ENCODE measurements at places on chromosomes 6 and 20. TPM values are rescaled to one million over a fixed set of nuclear protein-coding genes. Genes with fewer than 3 reads are reported as not detected.
A peak's percentile ranks its signal among the peaks of the same experiment; 100 is the strongest.

DNA sequence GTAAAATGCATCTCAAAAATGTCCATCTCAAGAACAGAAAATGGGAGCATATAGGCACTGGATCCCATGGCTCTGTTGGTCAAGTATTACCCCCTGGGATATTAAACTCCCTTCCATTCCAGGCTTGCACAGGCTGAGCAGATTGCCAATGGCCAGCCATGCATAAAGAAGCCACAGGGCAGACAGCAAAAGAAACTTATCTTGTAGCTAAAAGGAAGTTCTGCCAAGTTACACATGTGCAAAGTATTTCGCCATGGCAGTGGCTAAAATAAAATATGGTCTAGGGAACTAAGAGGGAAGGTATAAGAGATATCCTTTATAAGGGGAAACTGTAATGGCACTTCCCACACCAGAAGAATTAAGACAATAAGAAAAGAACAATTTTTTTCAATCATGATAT, 415.6 kb upstream of the BTBD3 start:
- DNase-seq: no peak

GRCh38 chr20:18079756-18080353, 22.1 kb upstream of the OVOL2 start:
- no peak for DNase-seq

DNA sequence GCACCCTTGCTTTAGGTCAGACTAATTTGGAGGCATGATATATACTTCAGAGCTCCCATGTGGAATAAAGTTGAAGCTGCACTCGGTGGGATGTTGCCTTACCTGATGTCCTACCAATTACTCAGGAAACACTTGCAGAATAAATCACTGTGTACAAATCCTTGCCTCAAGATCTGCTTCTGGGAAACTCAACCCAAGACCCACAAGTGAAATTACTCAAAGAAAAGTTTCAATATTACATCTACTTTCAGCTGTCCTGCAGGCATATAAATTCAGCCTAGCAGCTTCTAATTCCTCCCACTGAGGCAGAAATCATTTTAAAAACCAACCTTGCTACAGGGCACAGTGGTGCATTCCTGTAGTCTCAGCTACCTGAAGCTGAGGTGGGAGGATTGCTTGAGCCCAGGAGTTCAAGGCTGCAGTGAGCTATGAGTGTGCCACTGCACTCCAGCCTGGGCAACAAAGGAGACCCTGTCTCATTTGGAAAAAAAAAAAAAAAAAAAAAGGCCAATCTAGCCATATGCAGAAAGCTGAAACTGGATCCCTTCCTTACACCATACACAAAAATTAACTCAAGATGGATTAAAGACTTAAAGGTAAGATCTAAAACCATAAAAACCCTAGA, 20.7 kb upstream of the DCDC2 start:
- no peak for DNase-seq

DNA sequence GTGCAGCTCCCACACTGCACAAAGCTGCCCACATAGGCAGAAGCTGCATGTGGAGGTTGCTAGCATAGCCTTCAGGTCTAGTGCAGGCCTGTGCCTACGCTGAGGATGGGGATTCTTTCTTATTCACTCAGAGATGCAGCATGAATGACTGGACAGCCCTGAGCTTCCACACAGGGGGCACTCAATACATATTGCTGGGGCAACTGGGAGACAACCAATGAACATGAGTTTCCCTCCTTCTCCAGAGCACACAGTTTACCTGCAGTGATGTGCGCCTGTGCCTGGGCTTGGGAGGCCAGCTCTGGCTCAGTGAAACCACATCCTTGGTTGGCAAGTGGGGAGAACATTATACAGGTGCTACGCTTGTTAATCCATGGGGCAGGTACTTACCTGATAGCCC, 389.9 kb downstream of the RNGTT start:
- no peak for DNase-seq

SRSF12 gene
- total RNA-seq: not detected

CST4 gene
- not detected for total RNA-seq

DNA sequence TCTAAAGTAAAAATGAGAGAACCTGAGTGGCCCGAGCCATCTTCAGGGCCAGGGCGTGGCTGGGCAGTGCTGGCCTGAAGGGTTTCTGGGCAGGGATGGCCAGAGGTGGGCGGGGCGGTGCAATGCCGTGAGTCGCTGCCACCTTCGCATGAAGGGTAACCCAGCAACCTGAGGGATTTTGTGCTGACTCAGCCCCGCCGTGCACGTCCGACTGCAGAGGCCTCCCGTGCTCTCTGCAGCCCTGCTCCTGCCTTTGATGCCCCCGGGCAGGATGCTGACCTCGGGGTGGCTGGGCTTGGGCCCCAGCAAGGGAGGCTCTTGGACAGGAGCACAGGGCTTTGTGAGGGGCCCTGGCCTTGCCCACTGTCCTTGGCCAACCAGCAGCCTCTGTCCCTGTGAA, 81.7 kb upstream of the GATA5 start:
- no peak for DNase-seq

- no peak for DNase-seq
Observed at GRCh38 chr20:41300383-41300782, 17.1 kb downstream of the ZHX3 start.

PDE10A gene
- total RNA-seq: 12.2 TPM

LAMA4 gene
- total RNA-seq: 103 TPM

DNA sequence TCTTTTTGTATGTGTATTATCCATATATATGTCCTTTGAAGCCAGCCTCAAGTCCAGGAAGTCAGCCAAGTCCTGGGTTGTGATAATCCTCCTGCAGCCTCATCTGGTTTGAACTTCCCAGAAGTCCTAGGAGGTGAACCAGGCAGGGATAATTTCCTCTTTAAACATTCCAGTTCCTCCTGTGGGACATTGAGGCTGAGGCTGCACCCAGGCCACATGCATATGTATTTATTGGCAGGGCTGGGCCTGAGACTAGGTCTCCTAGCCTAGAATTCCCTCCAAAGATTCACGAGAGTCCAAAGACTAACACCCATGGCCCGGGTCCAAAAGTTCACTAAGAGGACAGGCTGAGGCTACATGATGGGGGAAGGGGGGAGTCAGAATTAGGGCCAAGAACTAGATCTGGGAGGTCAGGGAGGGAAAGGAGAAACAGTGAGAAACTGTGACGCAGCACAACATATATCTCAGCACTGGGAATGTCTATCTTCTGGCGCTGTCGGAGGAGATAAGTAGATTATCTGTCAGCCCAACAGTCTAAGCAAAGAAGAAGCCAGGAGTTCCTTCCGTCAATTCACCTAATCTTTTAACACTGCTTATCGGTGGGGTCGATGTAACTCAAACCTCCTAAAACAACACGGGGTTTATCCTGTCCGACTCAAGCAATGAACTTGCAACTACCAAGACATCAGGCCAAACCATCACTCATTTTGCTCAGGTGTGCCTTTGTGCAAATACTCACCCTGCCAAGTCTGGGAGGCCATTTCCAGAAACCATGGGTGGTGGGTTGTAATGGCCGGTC, 43.3 kb downstream of the SNX5 start:
- no peak for DNase-seq

GRCh38 chr6:129890164-129890563, 29.0 kb upstream of the TMEM244 start:
- DNase-seq: no peak

DNA sequence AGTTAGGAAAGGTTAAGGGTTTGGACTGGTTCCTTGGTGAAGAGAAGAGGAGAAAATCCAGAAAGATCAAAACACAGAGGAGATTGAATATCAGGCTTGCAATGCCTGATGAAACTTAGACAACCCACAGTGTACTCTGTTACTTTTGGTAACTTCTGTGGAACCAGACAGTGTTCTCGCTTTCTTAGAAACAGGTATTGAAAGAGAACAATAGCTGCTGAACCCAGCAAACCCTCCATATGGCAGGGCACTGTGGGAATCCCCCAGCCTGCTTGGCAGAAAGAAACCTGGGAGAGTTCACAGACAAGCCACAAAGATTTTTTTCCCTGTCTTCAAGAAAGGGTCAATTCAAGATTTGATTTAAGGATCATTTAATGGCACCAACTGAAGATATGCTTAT, 342.8 kb downstream of the FOXA2 start:
- DNase-seq: no peak

CGAS gene
- 0.96 TPM for total RNA-seq

SSTR4 gene
- not detected for total RNA-seq

DNA sequence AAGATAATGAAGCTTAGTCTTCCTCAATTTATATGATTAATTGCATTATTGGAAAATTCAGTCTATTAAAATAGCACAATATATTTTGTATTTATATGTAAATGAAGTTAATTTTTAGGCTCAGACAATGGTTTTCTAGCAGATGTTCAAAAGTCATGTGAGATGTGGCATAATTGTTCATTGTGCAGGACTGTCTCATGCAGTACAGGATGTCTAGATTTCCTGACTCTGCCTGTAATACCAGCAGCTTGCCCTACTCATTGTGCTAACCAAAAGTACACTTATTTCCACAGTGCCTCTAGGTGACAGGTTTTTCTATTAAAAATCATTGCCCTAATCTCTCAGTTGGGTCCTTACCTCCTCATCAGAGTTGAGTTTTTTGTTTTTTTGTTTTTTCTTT, 12.4 kb downstream of the RALGAPB start:
- DNase-seq: no peak

- DNase-seq: peak; percentile 70
Observed at GRCh38 chr6:151389618-151390275, 1.6 kb downstream of the ZBTB2 start.

- DNase-seq: no peak
Observed at GRCh38 chr6:13362412-13362811, 34.1 kb upstream of the TBC1D7 start.

DNA sequence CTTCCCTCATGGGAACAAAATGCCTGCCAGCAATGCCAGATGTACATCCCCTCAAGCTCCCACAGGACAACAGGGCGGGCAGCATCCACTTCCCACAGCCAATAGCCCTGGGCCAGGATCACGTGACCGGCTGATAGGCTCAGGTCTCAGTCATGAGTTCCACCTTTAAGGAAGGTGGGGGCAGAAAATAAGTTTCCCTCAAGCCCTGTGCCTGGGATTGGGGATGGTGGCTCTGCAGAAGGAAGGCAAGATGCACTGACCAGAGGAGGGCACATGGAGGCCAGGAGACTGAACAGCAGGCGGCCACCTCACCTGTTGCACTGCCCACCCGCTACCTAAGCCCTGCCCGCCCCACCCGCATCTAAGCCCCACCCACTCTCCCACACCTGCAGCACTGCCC, 149.1 kb downstream of the BMP7 start:
- no peak for DNase-seq
